Stimulated activated CD4-positive, alpha-beta T cell treated with anti-CD3 and anti-CD28 coated beads, TNF-alpha, amount 100 ng/mL, for 24 hours (primary cell): ENCODE measurements at places on chromosomes 6 and 20.

DNA sequence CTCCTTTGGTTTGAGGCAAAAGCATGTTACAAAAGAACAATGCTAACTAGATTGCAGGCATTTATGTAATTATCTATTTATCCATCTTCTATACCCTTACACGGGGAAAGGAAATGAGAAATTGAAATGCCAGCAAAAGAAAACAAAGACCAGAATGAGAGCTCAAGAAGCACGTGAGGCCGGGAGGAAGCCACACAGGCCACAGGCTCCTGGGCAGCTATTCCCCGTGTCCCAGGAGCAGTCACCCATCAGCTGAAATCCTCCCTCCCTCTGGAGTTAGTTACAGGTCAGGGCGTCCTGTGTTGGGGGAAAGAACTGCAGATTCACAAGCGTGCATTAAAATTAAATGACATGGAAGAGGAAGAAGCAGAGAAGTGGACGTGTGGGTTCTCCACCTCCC is 64.7 kb upstream of the RPS6KA2 start:
- no peak for DNase-seq

DNA sequence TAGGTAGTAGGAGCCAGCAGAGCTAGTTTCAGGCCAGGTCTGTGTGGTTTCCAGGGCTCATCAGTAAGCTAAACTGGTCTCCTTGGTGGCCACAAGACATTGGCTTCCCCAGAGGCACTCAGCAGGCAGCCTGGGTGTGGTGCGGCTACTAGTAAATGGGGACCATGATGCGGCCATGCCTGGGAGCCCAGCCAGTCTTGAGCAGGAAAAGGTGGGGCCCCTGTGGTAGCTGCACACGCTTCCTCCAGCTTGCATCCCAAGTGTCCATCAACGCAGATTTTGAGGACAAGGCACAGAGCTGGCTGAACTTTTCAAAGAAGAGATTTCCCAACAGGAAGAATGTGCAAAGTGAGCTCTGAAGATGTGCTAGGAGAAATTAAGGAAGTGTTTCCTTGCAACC is 107.4 kb upstream of the NAA20 start:
- DNase-seq = no peak

DNA sequence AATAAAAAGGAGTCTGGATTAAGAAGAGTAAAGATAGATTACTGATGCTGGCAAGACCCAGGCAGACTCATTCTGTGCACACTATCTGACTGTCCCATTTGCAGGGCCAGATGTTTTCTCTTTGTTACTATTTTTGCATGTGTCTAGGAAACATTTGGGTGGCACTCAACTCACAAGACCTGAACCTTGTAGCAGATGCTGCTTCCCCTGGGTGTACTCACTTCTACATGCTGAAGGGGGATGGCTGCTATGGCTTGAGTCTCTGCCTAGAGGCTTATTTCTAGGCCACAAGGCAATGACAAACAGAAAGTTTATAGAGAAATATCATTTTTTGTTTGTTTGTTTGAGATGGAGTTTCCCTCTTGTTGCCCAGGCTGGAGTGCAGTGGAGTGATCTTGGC is 351.4 kb downstream of the FOXA2 start:
- DNase-seq = no peak

- DNase-seq = no peak
These were observed 41.3 kb downstream of the TTI1 start for GRCh38 chr20:37991908-37992307.

DNA sequence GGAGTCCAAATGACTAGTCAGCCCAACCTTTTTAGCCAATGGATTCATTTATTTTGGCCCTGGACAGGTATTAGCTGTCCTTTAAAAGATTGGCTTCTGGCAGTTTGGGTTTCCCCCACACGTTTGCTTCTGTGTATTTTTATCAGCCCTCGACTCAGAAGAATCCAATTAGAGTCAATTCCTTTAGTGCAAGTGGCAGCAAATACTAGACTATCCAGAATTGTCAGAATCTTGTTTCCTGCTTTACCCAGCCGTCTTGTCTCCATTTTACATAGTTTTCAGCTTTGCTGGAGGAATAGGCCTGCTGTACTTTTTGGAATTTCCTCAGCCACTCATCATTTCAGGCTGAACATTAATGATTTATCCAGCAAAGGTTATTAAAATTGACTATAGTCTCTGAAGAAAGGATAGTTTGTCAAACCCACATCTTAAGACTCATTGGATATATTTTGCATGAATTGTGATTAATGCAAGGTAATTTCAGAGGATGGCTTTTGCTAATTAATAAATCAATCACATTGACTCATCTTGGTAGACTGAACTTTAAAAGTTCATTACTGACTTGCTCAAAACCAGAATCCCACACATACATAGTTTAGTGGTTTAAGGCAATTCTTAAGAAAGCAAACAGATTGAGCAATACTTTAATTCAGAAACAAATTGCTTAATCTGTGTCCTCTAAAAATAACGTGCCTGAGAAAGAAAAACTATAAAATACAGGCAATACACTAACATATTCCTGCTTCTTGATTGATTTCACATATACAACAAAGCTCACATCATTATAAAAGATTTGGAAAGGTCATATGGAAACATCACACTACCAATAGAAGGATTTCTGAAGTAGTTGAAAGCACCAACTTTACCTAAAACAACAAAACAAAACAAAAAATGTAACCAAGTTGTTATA is 62.9 kb upstream of the ZNF217 start:
- DNase-seq = no peak

DNA sequence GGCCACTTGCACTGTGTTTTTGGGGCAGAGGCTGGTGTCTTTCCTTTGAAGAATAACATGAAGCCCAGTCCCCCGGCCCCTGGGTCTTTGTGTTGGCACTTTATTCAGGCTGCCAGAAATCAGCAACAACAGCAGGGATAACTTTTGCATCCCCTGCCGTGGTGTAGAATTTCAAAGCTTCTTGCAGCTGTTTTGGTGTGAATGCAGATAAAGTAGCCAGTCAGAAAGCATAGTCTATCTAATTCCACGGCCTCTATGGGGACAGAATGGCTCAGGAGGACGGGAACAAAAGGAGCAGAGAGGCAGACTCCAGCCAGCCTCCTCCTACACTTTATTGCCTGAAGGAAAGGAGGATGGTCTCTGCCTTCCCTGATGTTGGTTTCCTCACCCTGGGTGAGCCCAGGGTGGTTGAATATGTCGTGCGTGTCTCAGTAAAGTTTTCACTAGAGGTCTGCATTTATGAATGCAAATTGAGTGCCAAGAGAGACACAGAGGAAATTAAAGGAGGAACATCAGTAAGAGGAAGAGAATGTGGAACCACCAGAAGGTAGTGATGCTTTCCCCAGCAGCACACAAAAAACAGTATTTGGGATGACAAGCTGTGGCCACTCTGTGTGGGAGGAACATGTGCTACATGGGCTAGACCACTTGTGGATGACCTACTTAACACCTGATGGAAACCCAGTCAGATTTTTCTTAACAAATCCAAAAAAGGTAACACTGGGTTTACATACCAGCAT is 125.9 kb upstream of the TRAF3IP2 start:
- no peak for DNase-seq

DNA sequence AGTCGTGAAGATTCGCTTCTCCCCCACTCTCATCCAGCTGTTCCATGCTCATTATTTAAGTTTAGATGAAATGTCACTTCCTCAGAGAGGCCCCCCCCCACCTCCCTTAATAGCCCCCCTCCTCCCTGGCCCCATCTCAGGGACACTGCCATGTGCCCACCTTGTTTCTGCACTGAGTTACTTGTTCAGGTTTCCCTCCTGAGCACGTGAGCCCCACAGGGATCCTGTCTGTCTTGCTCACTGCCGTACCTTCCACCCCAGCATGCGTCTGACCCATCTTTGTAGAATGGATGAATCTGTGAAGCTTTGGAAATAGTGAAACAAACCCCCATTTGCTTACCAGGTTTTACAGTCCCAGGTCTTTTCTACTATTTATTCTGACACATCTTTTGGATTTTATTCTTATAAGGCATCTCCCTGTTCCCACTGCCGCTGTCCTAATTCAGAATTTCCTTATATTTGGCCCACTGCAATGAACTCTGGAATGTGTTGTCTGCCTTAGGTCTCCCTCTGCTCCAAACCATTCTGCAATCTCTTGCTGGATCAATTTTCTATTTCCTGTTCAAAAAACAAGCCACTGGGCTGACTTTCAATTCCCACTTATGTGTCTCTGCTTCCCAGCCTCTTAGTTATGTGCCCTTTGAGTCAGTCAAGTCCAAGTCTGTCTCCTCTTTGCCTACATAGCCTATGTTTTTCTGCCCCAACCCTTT is 136.5 kb upstream of the ECI2 start:
- no peak for DNase-seq

DNA sequence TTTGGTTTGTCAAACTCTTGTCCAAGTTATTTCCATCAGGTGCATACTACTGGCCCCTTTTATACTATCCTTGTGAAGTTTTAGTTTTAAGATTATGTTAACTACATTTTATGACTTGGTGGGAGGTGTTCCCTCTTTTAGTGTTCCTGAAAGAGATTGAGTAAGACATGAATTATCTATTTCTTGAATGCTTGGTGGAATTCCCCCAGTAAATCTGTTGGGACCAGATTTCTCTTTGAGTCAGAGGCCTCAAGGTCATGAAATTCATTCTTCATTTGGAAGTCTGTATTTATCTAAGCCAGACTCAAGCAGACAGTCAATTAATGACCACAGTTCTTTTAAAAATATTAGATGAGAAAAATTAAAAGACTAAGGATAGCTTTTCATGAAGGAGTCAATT is 81.3 kb downstream of the MOXD1 start:
- DNase-seq = no peak

GRCh38 chr6:157656437-157656997 is 166.5 kb upstream of the SNX9 start:
- DNase-seq = no peak

GRCh38 chr6:156599366-156599765 is 177.8 kb upstream of the ARID1B start:
- no peak for DNase-seq

- no peak for DNase-seq
These were observed 487.6 kb downstream of the TFAP2A start for GRCh38 chr6:9927275-9927674.

- DNase-seq = no peak
These were observed 81.9 kb upstream of the QKI start for GRCh38 chr6:163332575-163332974.

DNA sequence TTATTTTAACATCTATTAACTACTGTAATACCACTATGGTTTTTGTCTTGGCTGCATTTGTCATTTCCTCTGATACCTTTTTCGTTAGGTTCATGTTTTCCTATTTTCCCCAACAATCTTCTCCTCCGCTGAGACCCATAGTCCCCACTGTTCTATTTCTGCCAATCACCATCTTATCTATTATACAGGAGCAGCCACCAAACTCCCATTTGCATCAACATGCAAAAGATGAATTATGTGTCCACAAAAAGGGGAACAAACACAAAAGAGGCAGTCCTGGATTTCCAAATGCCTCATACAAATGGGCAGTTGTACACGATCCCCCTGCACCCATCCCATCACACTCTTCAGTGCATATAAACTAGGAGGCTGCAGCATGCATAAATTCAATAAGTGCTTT is 121.7 kb upstream of the MYLIP start:
- no peak for DNase-seq

- no peak for DNase-seq
These were observed 170.9 kb upstream of the AKAP12 start for GRCh38 chr6:151068761-151069312.

- DNase-seq = no peak
These were observed 128.8 kb downstream of the PHF3 start for GRCh38 chr6:63764318-63764916.

DNA sequence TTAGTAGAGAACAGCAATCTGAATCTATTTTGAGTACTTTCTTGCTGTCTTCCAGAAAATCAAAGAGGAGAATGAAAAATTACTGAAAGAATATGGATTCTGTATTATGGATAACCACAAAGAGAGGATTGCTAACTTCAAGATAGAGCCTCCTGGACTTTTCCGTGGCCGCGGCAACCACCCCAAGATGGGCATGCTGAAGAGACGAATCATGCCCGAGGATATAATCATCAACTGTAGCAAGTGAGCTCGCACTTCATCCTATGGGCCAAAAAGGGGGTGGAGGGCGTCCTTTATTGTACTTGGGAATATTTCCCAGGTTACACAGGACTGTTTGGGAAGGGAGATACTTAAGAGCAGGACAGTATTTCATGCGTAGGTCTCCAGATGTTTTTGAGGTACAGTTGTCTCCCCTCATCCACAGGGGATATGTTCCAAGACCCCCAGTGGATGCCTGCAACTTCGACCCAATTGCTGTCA is 37.3 kb upstream of the PLCG1 start:
- DNase-seq = no peak

DNA sequence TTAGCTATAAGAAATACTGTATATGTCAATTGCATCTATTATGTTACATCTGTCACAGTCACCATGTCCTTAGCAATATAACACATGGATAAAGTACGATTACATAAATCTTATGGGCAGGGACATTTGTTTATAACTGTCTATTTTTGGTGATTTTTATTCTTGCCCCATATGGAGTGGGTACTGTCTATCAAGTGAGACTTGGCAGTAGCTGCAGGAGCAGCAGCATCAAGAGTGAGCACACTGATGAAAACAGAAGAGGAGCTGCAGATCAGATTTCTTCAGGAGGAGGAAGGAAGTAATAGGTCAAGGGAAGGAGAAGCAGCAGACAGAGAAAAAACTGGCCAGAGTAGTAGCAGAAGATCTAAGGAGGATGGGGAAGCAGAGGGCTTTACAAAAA is 516.7 kb downstream of the C6orf118 start:
- DNase-seq = no peak

DNA sequence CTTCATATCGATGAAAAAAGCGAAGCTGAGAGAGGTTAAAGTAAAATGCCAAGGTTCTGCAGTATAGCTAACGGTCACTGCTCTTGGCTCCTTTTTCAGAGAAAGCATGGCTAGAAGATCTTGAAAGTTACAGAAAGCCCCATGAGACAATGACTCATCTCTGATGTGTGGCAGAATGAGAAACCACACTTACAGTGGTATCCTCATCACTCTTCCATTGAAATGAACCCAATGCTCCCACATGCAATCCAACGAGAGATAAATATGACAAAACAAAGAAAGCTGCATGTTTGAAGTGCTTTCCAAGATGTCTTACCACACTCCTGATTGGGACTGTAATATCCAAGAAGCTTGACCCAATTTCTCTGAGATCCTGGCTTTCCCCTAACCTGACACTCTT is 694.9 kb downstream of the PRKN start:
- no peak for DNase-seq

DNA sequence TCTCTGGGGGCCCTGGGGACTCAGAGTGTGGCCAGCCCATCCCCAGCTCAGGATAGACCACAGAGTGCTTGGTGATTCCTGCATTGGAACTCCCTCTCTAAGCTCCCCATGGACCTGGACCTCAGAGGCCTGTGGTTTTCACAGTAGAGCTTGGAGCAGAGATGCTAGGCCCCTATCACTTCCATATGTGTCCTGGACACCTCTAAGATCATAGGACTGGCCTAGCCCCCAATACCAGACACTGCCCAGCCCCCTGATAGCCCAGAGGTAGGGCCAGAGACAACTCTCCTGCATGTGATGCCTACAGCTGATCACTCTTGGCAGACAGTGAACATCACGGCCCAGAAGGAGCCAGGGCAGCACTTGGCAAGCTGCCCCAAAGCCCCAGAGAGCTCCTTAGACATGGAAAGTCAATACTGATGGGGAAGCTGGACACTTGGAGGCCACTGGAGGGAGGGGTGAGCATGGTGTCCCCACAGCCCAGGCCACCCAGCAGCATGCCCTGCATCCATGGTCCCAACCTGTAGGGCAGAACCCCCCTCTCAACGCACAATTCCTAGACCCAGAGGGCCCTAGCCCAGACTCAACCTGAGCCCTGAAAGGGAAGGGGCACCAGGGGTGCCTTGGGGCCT is 27.1 kb downstream of the UBD start:
- no peak for DNase-seq

GRCh38 chr6:169081248-169081647 is 172.4 kb downstream of the THBS2 start:
- no peak for DNase-seq
